ENCODE measurements at places on chromosomes 6 and 20. TPM values are rescaled to one million over a fixed set of nuclear protein-coding genes. Genes with fewer than 3 reads are reported as not detected.

EPPIN gene
- total RNA-seq: not detected

DNA sequence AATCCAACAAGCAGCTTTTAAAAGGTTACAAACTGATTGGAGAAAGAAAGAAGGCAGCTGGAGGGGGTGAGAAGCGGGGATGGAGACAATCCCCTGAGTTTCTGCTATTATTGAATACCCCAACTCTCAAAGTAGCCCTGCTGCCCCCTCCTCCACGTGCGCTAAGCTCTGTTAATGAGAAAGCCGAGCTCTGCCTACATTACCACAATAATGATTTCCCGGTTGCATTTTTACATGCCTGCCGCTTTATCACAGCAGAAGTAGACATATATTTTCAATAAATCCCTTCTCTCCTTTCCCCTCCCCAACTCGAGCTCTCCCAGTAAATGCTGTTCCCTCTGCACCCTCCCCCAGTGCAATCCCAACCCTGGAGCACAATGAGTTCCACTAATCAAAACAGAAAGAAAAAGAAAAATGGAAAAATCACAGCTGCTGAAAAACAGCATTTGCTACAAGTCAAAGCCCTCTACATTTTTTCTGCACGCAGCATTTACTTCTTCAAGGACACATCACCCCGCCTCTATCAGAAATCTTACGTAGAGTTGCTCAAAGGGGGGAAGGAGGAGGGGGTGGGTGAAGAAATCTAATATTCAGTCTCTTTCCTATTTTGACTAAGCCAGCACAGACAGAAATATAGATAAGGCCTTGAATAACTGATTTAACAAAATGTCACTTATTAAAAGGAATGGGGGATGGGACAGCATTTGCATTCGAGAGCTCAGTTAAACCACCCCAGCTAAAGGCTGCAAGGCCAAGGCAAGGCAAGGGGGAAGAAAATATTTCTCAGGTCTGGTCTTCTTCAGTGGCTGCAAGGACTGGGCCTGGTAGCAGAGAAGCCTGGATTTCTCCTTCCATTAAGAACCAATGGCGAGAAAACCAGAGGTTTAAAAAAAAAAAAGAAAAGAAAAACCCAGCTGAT lies 10.7 kb downstream of the TRERF1 start:
- DNase-seq: no peak

DNA sequence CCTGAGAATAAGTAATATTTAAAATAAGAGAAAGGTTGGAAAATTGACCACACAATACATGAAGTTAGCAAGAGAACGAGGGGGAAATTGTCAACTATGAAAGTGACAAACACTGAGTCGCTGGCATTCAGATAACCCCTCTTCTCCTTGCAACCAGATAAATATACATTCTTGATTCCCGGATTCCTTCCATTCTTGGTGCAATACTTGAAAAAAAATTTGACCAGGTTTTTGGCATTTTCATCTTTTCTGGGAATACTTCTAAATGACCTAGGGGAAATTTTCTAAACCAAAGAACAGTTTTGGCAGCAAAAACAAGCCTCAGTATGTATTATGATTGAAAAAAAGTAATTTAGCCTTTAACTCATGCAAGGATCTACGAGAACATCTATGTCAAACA lies 164.0 kb downstream of the PDE7B start:
- DNase-seq: no peak

- peak; percentile 20 for DNase-seq
Measured at GRCh38 chr6:157790548-157791160, 32.4 kb upstream of the SNX9 start.

Data from dermis blood vessel endothelial cell (primary cell).